CD4-positive, alpha-beta T cell (primary cell): ENCODE measurements at places on chromosomes 2 and 18. TPM values are rescaled to one million over a fixed set of nuclear protein-coding genes. Genes with fewer than 3 reads are reported as not detected.

The UCN gene
- 1.8 TPM for total RNA-seq

The STRN gene
- 20.4 TPM for total RNA-seq

- DNase-seq, result no peak
Observed at GRCh38 chr18:73381699-73382036, 513.9 kb upstream of the NETO1 start.

GRCh38 chr2:235824331-235824730, 330.5 kb downstream of the AGAP1 start:
- DNase-seq, result no peak

- no peak for DNase-seq
Observed at GRCh38 chr2:96205888-96206287, 2.7 kb downstream of the STARD7 start.

DNA sequence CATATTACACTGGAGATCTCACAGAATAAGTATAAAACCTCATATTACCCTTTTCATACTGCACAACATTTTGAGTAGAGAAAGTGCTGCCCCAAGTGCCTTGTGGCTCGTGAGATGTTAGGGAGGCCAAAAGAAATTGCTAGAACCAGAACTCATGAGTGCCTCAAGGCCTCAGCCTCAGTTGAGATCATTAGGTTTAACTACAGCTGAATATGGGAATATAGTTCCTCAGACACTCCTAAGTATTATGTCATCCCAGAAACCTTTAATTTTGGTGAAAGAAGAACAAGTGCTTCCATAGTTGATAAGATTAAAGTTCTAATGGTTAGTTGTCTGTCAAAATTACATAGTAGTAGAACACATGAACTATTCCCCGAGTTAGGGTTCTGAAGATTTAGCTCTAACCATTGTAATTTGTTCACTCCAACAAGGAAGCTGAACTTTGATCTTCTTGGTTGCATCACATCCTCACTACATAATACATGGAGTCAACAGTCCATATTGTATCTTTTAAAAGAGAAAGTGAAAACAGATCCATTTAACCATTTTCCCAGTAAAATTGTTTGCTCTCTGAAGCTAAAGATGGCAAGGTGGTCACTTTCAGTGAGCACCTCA, 9.6 kb upstream of the AQP4 start:
- no peak for DNase-seq
